ENCODE measurements at places on chromosomes 4 and X. TPM values are rescaled to one million over a fixed set of nuclear protein-coding genes. Genes with fewer than 3 reads are reported as not detected.

- no peak overlapping the region for H3K27ac ChIP-seq
- peaks cover 13% of the 10 kb centered on the region for H3K4me1 ChIP-seq
- no peaks in the 10 kb centered on the region for H3K36me3 ChIP-seq
- H3K27me3 ChIP-seq: no peaks in the 10 kb centered on the region
Observed at GRCh38 chr4:40594261-40595178, 35.1 kb downstream of the RBM47 start.

GRCh38 chr4:142549726-142550463 is 296.2 kb downstream of the INPP4B start:
- H3K4me1 ChIP-seq: peaks cover 20% of the 10 kb centered on the region
- H3K27me3 ChIP-seq: no peaks in the 10 kb centered on the region
- no peaks in the 10 kb centered on the region for H3K36me3 ChIP-seq
- H3K27ac ChIP-seq: peak overlapping the region; percentile 60
- DNase-seq: peak; percentile 6
- H3K4me3 ChIP-seq: no peak overlapping the region

- no peak overlapping the region for H3K27ac ChIP-seq
- no peak overlapping the region for H3K4me3 ChIP-seq
- no peaks in the 10 kb centered on the region for H3K36me3 ChIP-seq
- no peaks in the 10 kb centered on the region for H3K27me3 ChIP-seq
- DNase-seq: no peak
Observed at GRCh38 chrX:149222040-149222439, 283.1 kb downstream of the IDS start.

DNA sequence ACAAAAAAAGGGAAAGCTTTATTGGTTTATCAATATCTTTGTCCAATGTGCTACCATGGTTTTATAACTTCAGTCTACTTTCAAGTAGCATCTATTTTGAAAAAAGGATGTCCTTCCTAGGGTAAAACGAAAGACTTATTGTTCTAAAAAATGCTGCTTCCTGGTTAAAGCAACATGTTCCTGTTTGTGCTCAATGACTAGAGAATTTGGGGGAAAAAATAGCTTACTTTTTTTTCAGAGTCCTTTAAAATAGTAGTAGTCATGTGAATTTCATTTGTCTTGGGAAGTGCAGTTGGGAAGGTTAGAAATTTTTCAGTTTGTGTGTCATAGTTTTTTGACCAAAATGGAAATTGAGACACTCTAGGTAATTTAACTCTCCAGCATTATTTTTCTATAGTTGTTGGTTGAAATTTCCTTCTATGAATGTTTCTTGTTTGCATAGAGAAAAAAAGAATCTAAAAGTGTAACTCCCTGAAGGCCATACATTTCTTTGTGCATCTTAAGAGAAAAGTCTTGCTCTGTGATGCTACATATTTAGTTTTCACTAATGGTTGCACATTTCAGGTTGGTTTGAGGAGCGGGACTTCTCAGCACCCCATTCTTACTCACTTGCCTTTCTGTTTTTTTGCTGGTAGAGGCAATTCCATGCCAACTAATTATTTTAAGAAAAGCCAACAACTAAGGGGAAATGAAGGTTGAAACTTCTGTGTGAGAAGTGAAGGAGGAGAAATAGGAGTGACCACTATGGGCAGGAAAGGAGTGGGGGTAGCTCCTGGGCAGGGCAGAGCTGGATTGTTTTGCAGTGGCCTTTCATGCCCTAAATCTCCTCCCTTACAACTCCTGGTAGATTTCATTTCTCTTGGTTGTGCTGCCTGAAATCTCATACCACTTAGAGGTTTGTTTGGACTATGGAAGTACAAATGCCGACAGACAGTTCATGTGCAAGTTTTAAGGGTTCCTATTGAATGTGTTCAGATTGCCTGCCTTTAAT is 76.4 kb downstream of the RAPGEF2 start:
- peaks cover 28% of the 10 kb centered on the region for H3K4me1 ChIP-seq
- no peaks in the 10 kb centered on the region for H3K27me3 ChIP-seq
- no peaks in the 10 kb centered on the region for H3K36me3 ChIP-seq
- peak overlapping the region; percentile 41 for H3K4me3 ChIP-seq

TIGD4 gene
- total RNA-seq: 0.36 TPM

TFDP3 gene
- total RNA-seq: not detected

MTM1 gene
- total RNA-seq: 11.8 TPM
